ENCODE measurements at places on chromosomes 2 and 18.

DNA sequence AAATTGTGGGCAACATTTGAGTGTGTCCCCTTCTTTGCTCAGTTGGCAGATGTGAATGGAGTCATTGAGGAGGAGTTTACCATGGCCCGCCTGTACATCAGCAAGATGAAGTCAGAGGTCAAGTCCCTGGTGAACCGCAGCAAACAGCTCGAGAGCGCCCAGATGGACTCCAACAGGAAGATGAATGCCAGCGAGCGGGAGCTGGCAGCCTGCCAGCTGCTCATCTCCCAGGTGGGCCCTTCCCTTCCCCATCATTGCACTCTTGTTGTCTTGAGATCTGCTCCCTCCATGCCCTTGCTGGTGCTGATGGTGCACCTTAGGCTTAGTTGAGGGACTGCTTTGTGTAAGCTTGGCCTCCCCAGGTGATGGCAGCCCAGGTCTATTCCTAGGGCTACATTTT is 47.5 kb upstream of the LYPD6B start:
- no peak for DNase-seq

- no peak for DNase-seq
These were observed 218.7 kb upstream of the PIEZO2 start for GRCh38 chr18:11368020-11368419.

DNA sequence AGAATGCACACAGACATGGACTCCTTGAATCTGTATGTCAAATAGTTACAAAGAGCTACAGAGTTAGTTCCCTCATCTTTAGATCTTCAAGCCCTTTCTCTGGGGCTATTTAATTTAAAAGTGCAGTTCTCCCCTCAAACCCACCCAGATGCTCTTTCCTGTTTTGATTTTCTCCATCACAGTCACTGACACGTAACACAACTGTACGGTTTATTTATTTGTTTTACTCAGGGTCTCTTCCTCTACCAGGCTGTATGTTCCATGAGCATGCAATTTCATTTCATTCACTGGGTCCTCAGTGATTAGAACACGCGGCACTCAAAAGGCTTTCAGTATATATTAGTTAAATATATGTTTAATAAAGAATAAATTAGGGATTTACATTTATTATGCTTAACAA is 94.7 kb downstream of the DOCK10 start:
- no peak for DNase-seq

GRCh38 chr2:1664076-1664605 is 80.2 kb downstream of the PXDN start:
- DNase-seq, result no peak

GRCh38 chr2:182597570-182598295 is 118.3 kb upstream of the DNAJC10 start:
- DNase-seq, result no peak

- DNase-seq, result no peak
These were observed 213.0 kb downstream of the RNF152 start for GRCh38 chr18:61679836-61680235.

DNA sequence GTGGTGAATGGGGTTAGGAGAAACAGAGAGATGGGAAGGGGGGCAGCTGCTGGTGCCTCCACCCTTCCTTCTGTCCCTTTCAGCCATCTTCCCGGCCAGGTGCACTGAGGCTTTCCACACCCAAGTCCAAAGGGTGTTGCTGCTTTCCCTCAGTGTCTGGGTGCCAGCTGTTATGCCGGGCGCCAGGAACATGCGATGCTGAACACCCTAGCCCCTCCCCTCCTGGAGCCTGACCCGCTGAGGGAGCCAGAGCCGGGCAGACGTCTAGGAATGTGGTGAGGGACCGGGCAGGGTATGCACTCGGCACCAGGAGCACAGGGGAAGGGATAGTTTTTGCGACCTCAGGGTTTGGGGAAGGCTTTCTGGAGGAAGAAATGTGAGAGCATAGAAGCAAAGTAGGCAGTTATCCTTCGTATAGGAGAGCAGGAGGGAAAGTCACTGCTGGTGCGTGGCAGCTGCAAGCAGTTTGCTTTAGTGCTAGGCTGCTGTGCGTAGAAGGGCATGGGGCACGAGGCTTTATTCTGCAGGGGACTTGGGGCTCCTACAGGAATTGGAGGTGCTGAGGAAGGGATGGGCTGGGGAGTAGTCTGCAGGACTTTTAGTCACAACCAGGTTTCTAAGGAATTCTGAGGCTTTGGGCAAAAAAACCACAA is 147.7 kb downstream of the TSN start:
- DNase-seq, result no peak

DNA sequence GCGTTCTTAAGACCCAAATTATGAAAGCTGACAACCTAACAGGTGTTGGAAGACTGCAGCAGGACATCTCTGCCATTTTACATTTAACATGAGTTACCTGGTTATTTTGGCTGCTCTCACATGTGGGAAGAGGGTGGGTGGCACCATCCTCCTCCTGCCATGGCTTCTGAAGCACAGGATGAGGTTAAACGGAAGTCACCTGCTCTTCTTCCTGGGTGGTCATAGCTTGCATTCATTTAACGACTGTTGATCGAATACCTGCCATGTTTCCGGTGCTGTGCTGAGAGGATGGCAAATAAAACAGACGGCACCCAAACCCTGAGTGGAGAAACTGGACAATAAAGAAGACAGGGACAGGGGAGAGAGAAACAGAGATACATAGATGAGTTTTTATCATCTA is 118.0 kb downstream of the RHBDD1 start:
- DNase-seq, result no peak

DNA sequence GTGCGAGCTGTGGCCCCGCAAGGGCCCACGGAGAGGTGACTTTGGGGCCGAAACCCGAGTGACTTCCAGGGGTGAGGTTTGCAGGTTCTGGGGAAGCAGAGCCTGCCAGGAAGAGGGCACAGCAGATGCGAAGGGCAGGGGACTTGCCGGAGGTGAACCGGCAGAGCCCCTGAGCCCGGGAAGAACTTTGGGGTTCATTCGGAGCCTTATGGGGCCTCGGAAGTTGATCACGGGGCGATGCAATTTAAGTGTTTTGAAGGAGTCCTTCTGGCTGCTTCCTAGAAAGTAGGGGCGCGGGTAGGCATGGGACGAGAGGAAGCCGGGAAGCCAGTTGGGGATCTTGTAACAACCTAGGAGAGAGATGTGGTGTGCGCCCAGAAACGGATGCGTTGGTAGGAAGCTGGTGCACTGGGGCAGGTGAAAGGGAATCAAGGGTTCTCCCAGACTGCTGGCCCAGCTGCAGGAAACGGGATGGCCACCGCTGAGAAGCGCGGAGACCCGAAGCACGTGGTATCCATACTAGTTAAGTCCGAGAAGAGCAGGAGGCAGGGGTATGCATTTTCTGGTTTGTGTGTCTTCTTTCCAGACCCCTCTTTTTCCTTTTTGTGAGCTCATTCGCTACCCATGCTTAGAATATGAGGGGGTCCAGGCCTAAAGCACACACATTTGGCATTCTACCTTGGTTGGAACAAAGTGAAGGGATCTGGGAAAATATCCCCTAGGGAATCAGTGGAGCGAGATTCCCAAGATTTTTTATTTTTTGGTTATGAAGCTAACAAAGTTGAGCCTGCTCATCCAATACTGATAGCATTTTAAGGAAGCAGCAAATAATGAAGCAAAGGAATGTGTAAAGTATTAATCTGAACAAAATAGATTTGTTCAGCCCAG is 758 bp downstream of the SCLY start:
- no peak for DNase-seq
